ENCODE measurements at places on chromosomes 5 and 9.

DNA sequence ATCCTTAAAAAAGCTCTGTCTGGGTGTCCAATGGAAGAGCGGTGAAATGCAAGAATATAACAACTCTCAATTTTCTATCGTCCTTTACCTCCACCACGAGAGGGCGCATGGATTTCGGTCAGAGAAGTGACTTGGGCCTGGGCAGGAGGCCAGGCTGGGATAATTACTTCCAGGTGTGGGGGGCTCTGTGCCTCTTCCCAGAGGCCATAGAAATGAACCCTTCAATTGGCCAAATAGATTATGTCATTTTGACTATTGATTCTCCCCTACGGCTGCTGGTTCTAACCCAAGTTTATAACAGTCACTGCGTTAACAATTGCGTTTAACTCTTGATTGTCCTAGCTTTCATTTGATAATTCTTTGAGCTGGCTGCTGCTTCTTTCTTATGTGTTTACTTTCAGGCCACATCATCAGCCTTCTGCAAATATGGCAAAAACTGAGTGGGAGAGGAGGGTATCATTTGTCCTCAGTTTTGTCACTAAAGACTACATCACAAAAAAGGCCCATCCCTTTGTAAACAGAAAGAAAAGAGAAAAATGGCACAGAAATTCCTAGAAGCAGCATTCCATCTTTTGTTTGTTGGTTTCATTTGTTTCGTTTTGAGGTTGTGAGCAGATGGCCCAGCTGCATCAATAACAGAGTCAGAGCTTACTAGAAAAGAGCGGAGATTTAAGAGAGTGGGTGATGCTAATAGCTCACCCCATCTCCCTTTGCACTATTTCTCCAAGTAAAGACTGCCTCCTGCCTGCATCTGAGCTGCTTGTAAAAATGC, 45.4 kb upstream of the ZFR start:
- peaks cover 12% of the 10 kb centered on the region for H3K27me3 ChIP-seq
- H3K4me3 ChIP-seq: no peak overlapping the region
- no peak overlapping the region for H3K27ac ChIP-seq
- peaks cover 12% of the 10 kb centered on the region for H3K4me1 ChIP-seq
- H3K36me3 ChIP-seq: no peaks in the 10 kb centered on the region

- peaks cover 5% of the 10 kb centered on the region for H3K27me3 ChIP-seq
- DNase-seq: no peak
- peak overlapping the region; percentile 50 for H3K27ac ChIP-seq
- peaks cover 89% of the 10 kb centered on the region for H3K4me1 ChIP-seq
- H3K4me3 ChIP-seq: peak overlapping the region; percentile 67
- H3K36me3 ChIP-seq: no peaks in the 10 kb centered on the region
These were observed 5.7 kb upstream of the NOTCH1 start for GRCh38 chr9:136551401-136552116.

GRCh38 chr5:89241186-89241585, 358.2 kb upstream of the MEF2C start:
- no peak overlapping the region for H3K27ac ChIP-seq
- H3K27me3 ChIP-seq: peaks cover 4% of the 10 kb centered on the region
- no peak overlapping the region for H3K4me3 ChIP-seq
- H3K36me3 ChIP-seq: no peaks in the 10 kb centered on the region

DNA sequence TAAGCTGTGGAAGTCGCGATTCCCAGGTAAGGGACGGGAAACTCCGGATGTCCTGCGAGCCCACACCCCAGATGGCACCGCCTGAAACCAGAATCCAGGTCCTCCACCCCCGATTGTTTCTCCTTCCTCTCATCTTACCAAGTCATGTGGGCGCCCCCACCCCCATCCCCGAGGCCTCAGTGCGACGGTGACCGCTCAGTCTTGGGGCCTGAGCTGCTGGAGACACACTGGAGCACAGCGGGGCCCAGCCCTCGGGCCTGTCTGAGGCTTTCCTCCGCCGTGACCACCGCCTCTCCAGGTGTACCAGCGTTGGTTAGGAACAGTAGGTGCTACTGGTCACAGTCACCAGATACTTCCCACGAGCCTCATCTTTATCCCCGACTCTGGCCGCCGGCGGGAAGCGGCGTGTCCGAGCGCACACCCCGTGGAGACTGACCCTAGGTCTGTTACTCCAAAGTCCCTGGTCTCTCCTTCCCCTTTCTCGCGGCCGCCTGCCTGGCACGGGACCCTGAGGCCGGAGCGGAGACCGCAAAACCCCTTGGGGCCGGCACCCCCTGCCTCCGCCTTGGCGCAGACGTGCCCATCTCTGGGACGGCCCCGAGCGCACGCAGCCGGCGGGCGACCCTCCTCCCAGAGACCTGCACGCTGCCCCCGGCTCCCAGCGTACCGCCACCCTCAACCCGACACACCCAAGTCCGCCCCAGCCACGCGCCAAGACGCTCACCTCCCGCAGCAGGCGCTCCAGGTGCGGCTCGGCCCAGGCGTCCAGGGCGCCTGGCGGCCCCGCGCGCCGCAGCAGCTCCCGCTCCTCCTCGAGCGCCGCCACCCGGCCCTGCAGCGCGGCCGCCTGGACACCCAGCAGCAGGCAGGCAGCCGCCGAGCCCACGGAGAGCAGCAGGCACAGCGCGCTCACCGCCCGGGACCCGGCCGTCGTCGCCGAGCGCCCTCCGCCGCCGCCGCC, 733 bp downstream of the COL23A1 start:
- H3K36me3 ChIP-seq: peaks cover 20% of the 10 kb centered on the region
- DNase-seq: peak; percentile 72
- peak overlapping the region; percentile 79 for H3K4me3 ChIP-seq
- no peak overlapping the region for H3K27ac ChIP-seq
- H3K4me1 ChIP-seq: peaks cover 47% of the 10 kb centered on the region

- H3K36me3 ChIP-seq: no peaks in the 10 kb centered on the region
- H3K4me1 ChIP-seq: peaks cover 9% of the 10 kb centered on the region
- no peak overlapping the region for H3K27ac ChIP-seq
- H3K27me3 ChIP-seq: peaks cover 9% of the 10 kb centered on the region
- DNase-seq: no peak
- H3K4me3 ChIP-seq: no peak overlapping the region
These were observed 118.0 kb downstream of the ESM1 start for GRCh38 chr5:54867310-54867944.

- H3K36me3 ChIP-seq: peaks cover 49% of the 10 kb centered on the region
- DNase-seq: no peak
- H3K4me3 ChIP-seq: peak overlapping the region; percentile 48
- peak overlapping the region; percentile 53 for H3K27ac ChIP-seq
These were observed 11.0 kb downstream of the STC2 start for GRCh38 chr5:173317091-173317730.

DNA sequence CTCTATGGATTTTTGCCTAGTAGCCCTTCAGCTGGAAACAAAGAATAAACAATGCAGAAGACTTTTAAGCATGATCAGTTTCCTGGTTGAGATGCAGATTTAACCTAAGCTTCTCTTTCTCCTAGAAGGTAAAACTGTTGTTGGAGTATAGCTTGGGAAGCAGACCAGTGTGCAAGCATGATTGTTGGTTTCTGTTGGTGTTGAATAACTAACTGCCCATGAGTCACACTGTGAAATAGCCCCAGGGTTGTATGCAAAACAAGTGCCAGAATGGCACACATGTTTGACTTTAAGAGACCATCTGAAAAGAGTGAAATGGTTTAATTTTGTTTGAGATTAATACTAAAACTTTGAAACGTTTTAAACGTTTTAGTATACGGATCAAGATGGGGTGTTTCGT, 227.1 kb downstream of the ARHGEF28 start:
- no peak overlapping the region for H3K4me3 ChIP-seq
- no peaks in the 10 kb centered on the region for H3K36me3 ChIP-seq
- H3K4me1 ChIP-seq: no peaks in the 10 kb centered on the region
- H3K27ac ChIP-seq: no peak overlapping the region
- no peak for DNase-seq

DNA sequence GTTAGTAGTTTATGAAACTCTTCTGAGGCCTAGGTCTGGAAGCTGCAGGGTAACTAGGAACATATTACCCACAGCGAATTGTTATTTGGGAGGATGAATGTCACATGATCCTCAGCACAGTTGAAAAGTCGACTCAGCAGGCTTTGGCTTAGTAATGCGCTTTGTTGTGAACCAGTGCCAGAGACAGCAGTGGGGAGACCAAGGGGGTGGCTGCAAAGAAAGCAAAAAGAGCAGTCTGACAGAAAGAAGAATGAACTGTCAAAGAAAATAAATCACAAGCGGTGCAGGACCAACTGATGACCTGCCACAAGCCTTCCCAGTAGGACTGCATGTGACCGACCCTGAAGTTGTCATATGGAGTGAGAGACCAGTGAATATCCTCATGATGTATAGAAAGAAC, 170.0 kb downstream of the CCDC171 start:
- H3K4me3 ChIP-seq: peak overlapping the region; percentile 29
- H3K4me1 ChIP-seq: peaks cover 7% of the 10 kb centered on the region
- peaks cover 11% of the 10 kb centered on the region for H3K36me3 ChIP-seq

- no peak overlapping the region for H3K27ac ChIP-seq
- no peaks in the 10 kb centered on the region for H3K36me3 ChIP-seq
- H3K4me3 ChIP-seq: no peak overlapping the region
- DNase-seq: no peak
- no peaks in the 10 kb centered on the region for H3K4me1 ChIP-seq
These were observed 249.1 kb upstream of the SMARCA2 start for GRCh38 chr9:1766042-1766441.

GRCh38 chr5:112848116-112848811, 12.8 kb upstream of the SRP19 start:
- DNase-seq: peak; percentile 11
- peaks cover 17% of the 10 kb centered on the region for H3K4me1 ChIP-seq
- no peak overlapping the region for H3K4me3 ChIP-seq
- H3K27ac ChIP-seq: peak overlapping the region; percentile 46
- H3K36me3 ChIP-seq: peaks cover 8% of the 10 kb centered on the region

GRCh38 chr5:80357671-80358070, 37.9 kb downstream of the SPZ1 start:
- no peak for DNase-seq
- H3K4me1 ChIP-seq: no peaks in the 10 kb centered on the region
- H3K27ac ChIP-seq: no peak overlapping the region

- no peak for DNase-seq
- peaks cover 3% of the 10 kb centered on the region for H3K27me3 ChIP-seq
- no peaks in the 10 kb centered on the region for H3K36me3 ChIP-seq
- peak overlapping the region; percentile 38 for H3K4me3 ChIP-seq
These were observed 33.5 kb upstream of the UBAC1 start for GRCh38 chr9:135994501-135995192.

DNA sequence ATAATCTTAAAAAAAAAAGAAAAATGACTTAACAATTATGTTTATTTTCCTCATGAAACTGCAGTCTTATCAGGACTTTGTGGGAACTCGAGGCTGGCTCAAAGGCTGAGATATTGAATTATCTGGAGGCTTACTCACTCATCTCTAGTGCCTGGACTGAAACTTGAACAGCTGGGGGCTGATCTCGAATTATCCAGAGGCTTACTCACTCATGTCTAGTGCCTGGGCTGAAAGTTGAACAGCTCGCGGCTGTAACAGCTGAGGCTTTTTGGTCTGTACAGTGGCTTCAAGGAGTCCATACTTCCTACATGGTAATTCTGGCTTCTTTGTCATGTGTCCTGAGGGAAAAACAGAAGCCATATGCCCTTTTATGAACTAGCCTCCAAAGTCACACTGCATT, 371.9 kb downstream of the CETN3 start:
- DNase-seq: no peak
- no peaks in the 10 kb centered on the region for H3K27me3 ChIP-seq
- no peak overlapping the region for H3K4me3 ChIP-seq
- H3K4me1 ChIP-seq: no peaks in the 10 kb centered on the region
- no peaks in the 10 kb centered on the region for H3K36me3 ChIP-seq

- peaks cover 14% of the 10 kb centered on the region for H3K4me1 ChIP-seq
- no peak overlapping the region for H3K4me3 ChIP-seq
- H3K27ac ChIP-seq: no peak overlapping the region
- peaks cover 61% of the 10 kb centered on the region for H3K27me3 ChIP-seq
- no peak for DNase-seq
These were observed 5.0 kb downstream of the KCNIP1 start for GRCh38 chr5:170508660-170509347.

- no peaks in the 10 kb centered on the region for H3K4me1 ChIP-seq
- H3K27ac ChIP-seq: no peak overlapping the region
- H3K4me3 ChIP-seq: no peak overlapping the region
- DNase-seq: no peak
- no peaks in the 10 kb centered on the region for H3K36me3 ChIP-seq
These were observed 81.2 kb upstream of the NIPBL start for GRCh38 chr5:36795366-36795765.

GRCh38 chr9:98519641-98520040, 189.1 kb downstream of the GABBR2 start:
- DNase-seq: no peak
- peaks cover 12% of the 10 kb centered on the region for H3K4me1 ChIP-seq
- no peaks in the 10 kb centered on the region for H3K36me3 ChIP-seq
- H3K27ac ChIP-seq: no peak overlapping the region

- H3K4me3 ChIP-seq: peak overlapping the region; percentile 96
- H3K36me3 ChIP-seq: peaks cover 16% of the 10 kb centered on the region
- H3K4me1 ChIP-seq: peaks cover 31% of the 10 kb centered on the region
- DNase-seq: no peak
- no peaks in the 10 kb centered on the region for H3K27me3 ChIP-seq
These were observed 539 bp downstream of the ARRDC3 start for GRCh38 chr5:91382530-91383026.

GRCh38 chr9:93820667-93821306, 134.4 kb downstream of the BARX1 start:
- no peak for DNase-seq
- H3K27me3 ChIP-seq: peaks cover 66% of the 10 kb centered on the region
- no peak overlapping the region for H3K27ac ChIP-seq
- no peak overlapping the region for H3K4me3 ChIP-seq
- H3K36me3 ChIP-seq: no peaks in the 10 kb centered on the region

GRCh38 chr9:124440786-124441185, 9.5 kb upstream of the ADGRD2 start:
- no peak for DNase-seq
- H3K27me3 ChIP-seq: peaks cover 31% of the 10 kb centered on the region
- peak overlapping the region; percentile 20 for H3K27ac ChIP-seq
- H3K36me3 ChIP-seq: no peaks in the 10 kb centered on the region
- no peak overlapping the region for H3K4me3 ChIP-seq
- no peaks in the 10 kb centered on the region for H3K4me1 ChIP-seq

DNA sequence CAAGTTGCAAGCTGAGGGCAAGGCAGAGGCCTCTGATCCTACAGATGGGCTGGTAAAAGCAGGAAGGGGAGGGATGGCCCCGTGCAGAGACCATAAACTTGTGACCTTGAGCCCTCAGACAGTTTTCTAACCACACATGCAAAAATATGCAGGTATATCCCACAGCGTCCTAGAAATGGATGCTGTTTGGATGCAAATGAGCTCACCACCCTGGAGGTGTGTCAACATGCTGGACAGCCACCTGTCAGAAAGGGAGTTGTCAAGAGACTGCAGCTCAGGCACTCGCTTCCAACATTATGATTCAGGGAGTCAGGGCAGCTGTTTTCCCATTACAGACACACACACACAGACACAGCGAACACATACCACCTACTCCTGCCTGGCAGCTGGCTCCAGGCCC, 97.3 kb upstream of the PANK3 start:
- H3K4me1 ChIP-seq: peaks cover 23% of the 10 kb centered on the region
- H3K27ac ChIP-seq: no peak overlapping the region
- H3K36me3 ChIP-seq: no peaks in the 10 kb centered on the region
- no peak overlapping the region for H3K4me3 ChIP-seq
- DNase-seq: no peak
